Kidney capillary endothelial cell (primary cell): ENCODE measurements at places on chromosomes 7 and 10.

- DNase-seq: no peak
Observed at GRCh38 chr10:55048830-55049498, 247.9 kb upstream of the PCDH15 start.

DNA sequence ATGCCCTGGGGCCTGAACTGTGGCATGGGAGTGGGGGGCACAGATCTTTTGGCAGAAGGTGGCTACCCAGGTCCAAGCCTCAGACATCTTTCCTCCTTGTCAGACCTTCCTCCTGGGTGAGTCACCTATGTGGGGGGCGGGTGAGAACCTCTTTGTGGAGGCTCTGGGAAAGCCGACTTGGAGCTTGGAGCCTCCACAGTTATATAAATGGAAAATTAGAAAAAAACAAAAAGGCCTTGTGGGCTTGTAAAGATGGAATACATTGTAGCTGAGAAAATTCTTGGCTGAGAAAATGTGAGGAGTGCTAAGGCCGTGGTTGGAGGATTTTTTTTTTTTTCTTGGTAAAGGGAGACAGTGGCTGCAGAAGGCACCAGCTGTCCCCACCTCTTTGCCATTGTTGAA, 292.5 kb downstream of the CCDC3 start:
- no peak for DNase-seq

GRCh38 chr7:107891636-107892366, 818 bp downstream of the DLD start:
- no peak for DNase-seq

- no peak for DNase-seq
Observed at GRCh38 chr7:70542750-70543376, 589.1 kb upstream of the GALNT17 start.

DNA sequence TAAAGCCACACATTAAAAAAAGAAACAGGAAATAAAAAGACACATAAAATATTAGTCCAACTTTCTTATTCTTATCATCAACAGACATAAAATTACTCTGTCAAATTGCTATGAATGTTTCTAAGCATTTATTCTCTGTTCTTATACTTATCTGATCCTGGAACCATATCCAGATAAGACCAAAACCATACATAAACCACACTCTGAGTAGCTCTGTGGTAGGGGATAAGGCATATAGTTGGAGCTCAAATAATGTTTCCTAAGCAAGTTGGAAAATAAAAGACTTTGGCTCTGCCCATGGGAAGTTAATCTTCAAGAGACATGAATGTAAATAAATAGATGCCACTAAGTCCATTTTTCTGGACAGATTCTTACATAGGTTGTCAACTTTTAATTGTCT, 103.1 kb upstream of the PLXDC2 start:
- DNase-seq: no peak

DNA sequence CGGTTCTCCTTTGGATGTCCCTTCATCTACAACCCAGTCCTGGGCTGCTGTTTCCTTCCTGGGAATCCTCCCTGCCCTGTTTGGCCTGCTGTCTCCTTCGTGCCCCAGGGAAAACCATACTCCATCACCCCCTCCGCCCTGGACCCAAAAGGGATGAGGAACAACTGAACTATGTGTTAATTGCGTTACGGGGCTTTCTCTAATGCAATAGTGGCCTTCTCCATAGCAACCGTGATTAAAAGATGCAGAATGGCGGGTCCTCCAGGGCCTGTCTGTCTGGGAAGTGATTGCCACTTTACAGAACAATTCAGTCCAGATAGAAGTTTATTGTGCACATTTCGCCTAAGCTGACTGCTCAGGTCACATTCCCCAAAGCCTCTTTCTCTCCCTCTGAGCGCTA, 112.0 kb upstream of the FGFR2 start:
- DNase-seq: no peak

- no peak for DNase-seq
Observed at GRCh38 chr10:13525663-13526062, 3.2 kb downstream of the BEND7 start.

DNA sequence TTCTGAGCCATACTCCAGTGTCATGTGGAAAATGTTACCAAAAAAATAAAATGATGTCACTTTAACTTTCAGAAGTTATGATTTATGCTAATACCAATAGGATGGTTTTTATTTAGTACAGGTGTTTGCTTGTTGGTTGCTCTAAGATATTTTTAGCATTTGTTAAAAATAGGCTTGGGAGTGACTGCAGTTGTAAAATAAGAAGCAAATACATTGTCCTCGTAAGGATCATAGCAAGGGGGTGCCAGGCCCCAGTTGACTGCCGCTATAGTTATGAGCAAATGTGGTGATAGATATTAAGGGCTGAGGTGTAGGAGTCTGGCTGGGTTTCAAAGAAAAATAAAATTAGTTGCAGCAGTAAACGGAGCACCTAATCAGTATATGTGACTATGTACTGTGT, 354.4 kb upstream of the BMPER start:
- no peak for DNase-seq

GRCh38 chr10:4514445-4515108, 311.4 kb upstream of the AKR1E2 start:
- DNase-seq: no peak

DNA sequence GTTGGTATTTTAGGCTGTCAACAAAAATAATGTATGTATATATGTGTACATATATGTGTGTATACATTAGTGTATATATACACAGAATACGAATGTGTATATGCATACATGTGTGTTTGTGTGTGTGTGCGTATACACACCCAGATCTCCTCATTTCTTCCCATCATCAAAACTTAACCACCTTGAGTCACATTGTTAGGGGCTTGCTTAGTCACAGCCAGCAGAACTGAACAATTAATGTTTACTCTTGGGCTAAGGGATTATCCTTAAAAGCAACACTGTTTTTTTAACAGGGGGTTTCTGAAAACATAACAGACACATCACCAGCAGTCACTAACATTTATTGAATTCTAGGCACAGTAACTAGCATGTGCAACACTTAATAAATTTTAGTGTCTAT, 83.0 kb upstream of the ASAH2 start:
- no peak for DNase-seq

- DNase-seq: no peak
Observed at GRCh38 chr10:102515724-102516123, 12.0 kb downstream of the SUFU start.

- DNase-seq: no peak
Observed at GRCh38 chr7:110929480-110930249, 161.3 kb upstream of the LRRN3 start.
